ENCODE measurements at places on chromosomes 7 and 10.

GRCh38 chr10:30398193-30398592 lies 35.8 kb upstream of the MAP3K8 start:
- no peak for DNase-seq

DNA sequence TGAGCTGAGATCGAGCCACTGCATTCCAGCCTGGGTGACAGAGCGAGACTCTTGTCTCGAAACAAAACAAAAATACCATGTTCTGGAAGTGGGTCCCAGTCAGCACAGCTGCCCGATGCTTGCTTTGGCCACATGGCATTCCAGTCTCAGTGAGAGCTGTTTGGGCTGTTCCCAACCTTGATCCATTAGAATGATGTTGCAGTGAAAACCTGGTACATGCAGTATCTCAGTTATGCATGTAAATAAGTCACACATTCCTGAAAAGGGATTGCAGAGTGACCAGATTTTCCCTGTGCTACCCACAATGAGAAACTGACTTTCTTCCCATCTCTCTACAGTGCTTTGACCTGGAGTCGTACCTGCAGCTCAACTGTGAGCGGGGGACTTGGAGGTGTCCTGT lies 15.4 kb downstream of the ZMIZ2 start:
- DNase-seq = no peak

- no peak for DNase-seq
These were observed 642.5 kb upstream of the KCND2 start for GRCh38 chr7:119630406-119630969.

DNA sequence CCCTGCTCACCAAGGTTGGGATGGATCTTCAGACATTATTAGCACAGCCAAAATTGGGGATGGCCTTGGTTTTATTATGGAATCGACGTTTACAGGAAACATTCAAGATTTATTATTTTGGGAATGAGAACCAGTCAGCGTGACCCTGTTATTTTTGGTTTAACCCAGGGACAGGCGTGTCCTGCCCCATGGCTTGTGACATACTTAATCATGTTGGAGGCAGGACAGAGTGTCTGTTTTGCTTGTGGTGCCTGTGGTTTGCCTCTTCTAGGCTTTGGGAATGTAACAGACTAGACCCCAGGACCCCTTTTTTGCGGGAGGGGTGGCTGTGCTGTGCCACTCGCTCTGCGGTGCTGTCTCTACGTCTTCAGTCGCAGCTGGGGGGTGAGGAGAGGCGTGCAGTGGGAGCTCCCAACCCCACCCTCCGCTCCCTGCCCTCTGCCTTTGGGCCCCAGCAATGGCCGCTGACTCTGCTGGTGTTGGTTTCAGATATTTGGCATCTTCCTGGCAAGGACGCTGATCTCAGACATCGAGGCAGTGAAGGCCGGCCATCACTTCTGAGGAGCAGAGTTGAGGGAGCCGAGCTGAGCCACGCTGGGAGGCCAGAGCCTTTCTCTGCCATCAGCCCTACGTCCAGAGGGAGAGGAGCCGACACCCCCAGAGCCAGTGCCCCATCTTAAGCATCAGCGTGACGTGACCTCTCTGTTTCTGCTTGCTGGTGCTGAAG lies 20.1 kb upstream of the SH2D4B start:
- no peak for DNase-seq

DNA sequence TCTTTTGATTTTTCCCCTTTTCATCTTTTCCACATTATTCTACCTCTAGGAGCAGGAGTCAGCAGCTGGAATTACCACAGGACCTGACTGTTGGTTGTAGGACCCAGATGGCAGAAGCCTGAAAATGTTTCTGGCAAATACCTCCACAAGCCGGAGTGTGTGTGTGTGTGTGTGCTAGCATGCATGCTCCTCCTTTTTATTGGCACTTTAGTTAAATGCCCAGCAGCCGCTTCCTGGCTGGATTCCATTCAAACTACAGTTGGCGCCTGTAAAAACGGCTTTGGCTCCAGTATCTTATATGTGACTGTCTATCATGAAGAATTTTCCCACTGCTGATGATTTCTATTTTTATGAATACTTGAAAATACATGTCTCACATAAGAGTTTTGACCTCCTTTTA lies 319.7 kb upstream of the SP4 start:
- DNase-seq = no peak

DNA sequence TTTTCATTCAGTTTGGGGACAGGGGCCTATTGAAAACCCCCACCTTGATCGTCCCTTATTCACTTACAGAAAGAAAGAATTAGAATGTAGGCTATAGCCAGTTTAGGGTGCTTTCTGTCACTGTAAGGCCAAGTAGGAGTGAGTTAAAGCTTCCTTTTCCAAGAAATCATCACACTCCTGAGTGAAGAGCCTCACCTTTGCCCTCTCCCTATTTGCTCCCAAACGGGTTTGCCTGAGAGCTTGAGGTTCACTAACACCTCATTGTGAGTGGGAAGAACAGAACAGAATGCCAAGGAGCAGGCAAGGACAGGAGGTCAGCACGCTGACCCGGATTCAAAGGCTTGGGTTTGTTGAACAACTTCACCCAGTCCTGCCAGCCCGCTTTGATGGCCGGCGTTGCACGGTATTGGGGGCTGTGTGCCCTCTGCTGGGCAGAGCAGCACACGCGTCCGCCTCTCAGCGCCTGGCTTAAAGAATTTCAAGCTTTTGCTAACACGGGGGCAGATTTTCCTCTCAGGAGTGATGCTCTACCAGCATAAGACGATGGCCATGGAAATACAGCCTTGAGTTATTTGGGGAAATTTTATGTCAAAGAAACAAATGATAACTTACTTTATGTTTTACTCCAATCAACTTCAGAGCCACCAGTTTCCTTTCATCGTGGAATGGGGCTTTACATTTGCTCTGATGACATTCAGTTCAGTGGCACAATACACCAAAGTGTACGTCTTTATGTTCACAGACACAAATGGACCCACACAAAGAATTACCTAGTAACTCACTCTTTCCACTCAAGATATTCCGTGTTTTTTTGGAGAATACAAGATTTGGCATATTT lies 470.0 kb downstream of the SUGCT start:
- DNase-seq = peak; percentile 37

- no peak for DNase-seq
These were observed 107.5 kb downstream of the ITGB8 start for GRCh38 chr7:20438248-20438647.

DNA sequence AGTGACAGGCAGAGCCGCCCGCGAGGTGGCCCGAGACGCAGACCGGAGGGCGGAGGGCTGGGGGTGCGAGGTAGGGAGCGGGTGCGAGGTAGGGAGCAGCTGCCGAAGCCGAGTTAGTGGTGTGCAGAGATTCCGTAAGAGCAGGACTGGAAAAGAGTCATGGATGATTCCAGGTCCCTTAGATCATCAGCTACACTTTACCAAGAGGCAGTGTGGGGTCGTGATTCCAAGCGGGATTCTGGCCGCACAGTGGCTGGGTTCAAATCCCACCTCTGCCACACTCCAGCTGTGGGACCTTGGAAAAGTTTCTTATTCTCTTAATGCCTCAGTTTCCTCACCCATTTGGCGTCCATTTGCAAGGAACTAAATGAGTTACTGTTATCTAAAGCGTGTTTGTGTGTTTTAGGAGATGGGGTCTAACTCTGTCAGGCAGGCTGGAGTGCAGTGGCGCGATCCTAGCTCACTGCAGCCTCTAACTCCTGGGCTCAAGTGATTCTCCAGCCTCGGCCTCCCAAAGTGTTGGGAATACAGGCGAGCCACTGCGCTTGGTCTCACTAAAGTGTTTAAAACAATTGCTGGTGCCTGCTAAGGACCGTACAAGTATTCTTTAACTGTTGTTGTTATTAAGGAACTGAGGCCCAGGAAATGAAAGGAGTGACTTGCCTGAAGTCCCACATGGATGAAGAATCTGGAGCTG lies 1.1 kb downstream of the NDUFB2 start:
- DNase-seq = no peak
